Right cardiac atrium (tissue), 5 donors: ENCODE measurements at places on chromosomes 1 and 21. TPM values are rescaled to one million over a fixed set of nuclear protein-coding genes. Genes with fewer than 3 reads are reported as not detected.

TFF3 gene
- polyA plus RNA-seq, result 2.6 TPM

RHD gene
- 0.16 TPM for polyA plus RNA-seq

ZNF326 gene
- polyA plus RNA-seq, result 10.0 TPM

MPZ gene
- polyA plus RNA-seq, result 23.2 TPM

DNAJC28 gene
- 6.2 TPM for polyA plus RNA-seq

OR2L13 gene
- polyA plus RNA-seq, result not detected

NHLH2 gene
- polyA plus RNA-seq, result not detected

MEF2D gene
- polyA plus RNA-seq, result 53.0 TPM

B4GALT3 gene
- polyA plus RNA-seq, result 17.5 TPM

OR2T2 gene
- polyA plus RNA-seq, result not detected
